Stimulated activated CD4-positive, alpha-beta T cell treated with anti-CD3 and anti-CD28 coated beads, Interleukin-2, amount 100 ng/mL, for 4 hours (primary cell): ENCODE measurements at places on chromosomes 13 and 19.

GRCh38 chr19:815775-816499 lies 5.8 kb downstream of the PLPPR3 start:
- DNase-seq = no peak

GRCh38 chr19:4049432-4049831 lies 17.3 kb downstream of the ZBTB7A start:
- DNase-seq = no peak

GRCh38 chr13:98478189-98479129 lies 98.4 kb downstream of the STK24 start:
- DNase-seq = no peak

GRCh38 chr13:96403651-96404050 lies 313.7 kb downstream of the HS6ST3 start:
- DNase-seq = no peak

- DNase-seq = no peak
Measured at GRCh38 chr19:4970558-4971423, 1.9 kb downstream of the KDM4B start.

DNA sequence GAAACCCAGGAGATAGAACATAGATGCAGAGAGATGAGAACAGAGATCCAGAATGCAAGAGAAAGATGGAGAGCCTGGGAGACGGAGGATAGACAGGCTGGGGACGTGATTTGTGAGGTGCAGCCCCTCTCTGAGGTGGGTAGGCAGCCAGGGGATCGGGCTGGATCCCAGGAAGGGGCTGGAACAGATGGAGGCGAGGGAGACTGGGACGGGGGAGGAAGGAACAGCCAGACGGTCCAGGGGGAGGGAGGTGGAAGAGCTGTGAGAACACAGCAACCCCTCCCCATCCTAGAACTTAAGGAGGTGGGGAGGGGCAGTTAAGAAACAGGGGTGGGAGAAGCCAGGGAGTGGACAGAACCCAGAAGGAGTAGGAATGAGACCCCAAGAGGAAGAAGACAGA lies 3.1 kb downstream of the SLC17A7 start:
- DNase-seq = no peak

- DNase-seq = no peak
Measured at GRCh38 chr19:29841559-29842367, 30.0 kb downstream of the CCNE1 start.

DNA sequence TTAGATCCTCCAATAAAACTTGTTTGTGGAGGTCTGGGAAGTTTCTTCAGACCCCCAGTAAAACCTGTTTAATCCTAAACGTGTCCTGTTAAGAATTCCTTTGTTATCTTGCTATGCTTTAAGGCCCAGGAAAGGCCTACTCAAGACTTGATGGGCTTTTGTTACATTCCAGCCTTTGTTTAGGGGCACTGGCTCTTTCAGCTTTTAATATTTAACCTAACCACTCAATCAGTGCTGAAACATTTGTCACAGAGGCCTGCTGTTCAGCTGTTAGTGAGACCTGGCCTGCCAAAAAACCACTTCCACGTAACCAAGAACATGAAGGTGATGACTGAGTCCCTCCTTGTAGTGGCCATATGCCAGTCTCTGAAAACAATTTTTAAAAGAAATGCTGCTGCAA lies 41.7 kb downstream of the PCDH17 start:
- DNase-seq = no peak

DNA sequence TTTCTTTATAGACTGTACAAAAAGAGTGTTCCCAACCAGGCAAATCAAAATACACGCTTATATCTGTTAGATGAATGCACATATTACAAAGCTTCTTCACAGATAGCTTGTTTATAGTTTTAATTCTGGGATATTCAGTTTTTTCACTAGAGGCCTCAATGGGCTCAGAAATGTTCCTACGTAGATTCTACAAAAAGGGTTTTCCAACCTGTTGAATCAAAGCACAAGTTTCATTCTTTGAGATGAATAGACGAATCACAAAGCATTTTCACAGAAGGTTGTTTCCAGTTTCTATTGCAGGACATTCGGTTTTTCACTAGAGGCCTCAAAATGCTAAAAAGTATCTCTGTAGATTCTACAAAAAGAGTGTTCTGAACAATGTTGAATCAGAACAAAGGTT lies 1490.3 kb downstream of the UQCRFS1 start:
- DNase-seq = no peak

- DNase-seq = no peak
Measured at GRCh38 chr13:27352698-27353097, 71.7 kb upstream of the GTF3A start.

GRCh38 chr13:102688306-102688973 lies 6.4 kb downstream of the METTL21C start:
- no peak for DNase-seq

DNA sequence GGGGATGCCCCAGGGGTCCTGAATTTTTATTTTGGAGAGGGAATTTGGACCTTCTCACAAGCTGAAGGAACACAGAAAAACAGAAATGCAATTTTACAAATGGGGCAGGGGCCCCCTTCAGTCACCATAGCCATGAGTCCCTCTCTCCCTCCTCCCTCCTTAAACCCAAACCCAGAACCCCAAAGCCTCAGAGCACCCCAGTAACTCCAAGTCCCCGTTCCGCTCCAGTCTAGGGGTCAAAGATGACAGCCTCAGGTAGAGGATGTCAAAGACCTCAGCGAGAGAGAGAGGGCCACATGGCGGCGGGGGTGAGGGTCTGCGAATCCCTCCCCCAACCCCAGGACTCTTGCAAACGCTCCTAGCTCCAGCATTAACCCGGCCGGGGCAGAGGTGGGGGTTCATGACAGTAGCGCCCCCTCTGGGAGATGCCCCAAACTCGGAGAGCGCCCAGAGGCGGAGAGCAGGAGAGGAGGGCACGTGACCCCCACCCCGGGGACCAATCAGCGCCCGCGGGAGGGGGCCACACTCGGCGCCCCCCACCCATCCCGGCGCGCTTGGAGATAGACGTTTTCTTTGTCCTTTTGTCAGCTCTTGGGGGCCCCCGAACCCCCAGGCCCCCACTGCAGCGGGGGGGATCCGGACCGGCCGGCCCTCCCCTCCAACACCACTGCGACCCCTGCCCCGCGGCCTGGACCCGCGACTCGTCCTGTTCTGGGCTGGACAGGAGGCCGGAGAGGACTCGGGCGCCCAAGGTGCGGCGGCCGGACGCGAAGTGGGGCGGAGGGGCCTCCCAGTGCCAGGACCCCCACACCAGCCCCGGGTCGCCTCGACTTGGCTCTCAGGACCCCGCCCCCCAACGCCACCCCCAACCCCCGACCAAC lies 20.8 kb upstream of the SEMA6B start:
- no peak for DNase-seq

GRCh38 chr19:11435833-11436313 lies 438 bp downstream of the PRKCSH start:
- DNase-seq = no peak

DNA sequence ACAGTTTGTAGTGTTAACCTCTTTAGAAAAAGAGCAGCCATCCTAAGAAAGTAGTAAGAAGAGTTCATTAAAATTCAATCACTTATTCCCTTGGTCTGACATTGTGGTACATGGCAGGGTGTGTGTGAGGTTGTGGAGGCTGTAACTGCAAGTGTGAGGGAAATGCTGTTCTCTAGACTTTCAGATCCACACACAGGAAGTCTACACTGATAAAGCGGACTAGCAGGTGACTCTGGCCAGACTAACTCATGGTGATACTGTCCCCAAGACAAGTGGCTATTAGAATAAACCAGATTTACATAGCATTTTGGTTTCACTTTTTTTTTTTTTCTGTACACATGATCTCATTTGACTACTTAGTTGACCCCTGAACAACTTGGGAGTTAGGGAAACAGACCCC lies 10.0 kb downstream of the MTIF3 start:
- no peak for DNase-seq

- DNase-seq = no peak
Measured at GRCh38 chr13:67048084-67048820, 181.9 kb downstream of the PCDH9 start.

DNA sequence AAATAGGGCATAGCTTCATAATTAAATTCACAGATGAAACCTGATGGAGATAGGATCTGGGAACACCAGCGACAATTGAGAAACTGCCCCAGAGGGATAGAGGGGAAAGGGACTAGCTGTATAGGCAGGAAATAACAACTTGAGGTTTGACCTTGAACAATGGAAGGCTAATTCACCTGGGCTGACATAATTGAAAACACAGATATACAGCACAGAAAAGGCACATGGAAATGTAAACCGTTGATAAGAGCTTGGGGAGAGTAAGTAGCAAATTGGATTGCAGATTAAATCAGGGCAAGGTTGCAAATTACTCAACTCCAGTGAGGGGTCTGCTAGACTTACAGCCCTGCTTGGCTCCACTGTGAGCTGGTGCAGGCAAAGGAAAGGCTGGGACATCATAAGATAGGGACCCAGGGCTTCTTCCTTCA lies 246.7 kb downstream of the DLEU7 start:
- DNase-seq = no peak

DNA sequence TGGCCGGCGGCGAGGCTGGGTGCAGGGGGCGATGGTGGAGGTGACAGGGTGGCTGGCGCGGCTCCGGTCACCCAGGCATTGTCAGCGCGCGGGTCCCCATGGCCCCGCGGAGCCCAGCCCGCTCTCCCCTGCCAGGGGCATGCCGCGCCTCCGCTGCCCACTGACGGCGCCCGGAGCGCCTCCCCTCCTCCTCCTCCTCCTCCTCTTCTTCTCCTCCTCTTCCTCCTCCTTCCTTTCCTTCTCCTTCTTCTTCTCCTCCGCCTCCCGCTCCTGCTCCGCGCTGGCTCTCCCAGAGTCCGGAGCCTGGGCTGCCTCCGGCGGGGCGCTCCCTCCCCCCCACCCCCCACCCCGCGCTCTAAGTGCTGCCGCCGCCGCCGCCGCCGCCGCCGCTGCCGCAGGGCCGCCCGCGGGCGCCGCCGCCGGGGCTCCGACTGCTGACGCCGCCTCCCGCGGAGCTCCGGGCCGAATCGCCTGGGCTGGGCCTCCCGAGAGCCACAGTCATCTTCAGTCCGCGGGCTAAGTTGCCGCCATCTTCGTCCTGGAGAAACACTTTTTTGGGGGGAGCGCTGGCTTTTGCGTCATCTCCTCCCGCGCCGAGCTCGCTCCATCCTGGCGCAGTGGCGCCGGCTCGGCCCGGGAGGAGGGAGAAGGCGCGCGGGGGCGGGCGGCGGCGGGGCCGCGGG lies 348.3 kb downstream of the LIG4 start:
- DNase-seq = no peak

DNA sequence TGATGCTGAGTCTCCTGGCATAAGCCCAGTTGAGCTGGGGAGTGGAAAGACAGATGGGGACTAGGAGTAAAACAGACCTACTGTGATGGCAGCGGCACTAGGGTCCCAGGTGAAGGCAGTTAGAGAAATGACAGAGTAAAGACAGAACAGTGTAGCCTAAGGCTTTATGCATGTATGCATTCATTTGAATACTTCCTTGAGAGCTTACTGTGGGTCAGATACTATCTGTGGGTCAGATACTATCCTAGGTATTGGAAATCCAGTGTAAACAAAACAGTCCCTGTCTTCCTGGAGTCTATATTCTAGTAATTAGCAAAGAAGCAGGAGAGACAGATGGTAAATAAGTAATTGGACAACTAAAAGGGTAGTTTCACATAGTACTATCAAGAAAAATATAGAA lies 73.7 kb upstream of the LRCH1 start:
- DNase-seq = no peak

DNA sequence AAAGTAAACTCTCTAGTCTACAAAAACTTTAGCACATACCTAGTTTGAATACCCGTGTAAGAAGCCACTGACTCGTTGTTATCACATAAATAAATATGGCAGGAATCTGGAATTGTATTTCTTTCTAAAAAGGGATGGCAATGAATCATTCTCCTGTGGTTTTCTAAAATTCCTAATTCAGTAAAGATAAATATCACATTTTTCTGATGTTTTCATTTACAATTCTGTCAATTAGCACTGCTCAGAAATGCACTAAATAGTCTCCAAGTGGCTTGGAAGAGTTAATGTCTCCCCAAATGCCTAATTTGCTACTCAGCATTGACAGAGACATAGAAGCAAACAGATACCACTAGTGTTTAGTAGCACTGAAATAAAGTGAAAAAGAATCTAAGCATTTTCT lies 547.7 kb upstream of the SLITRK1 start:
- DNase-seq = no peak

GRCh38 chr13:69820180-69820579 lies 287.4 kb upstream of the ATXN8OS start:
- no peak for DNase-seq

GRCh38 chr13:102440259-102440936 lies 38.5 kb upstream of the FGF14 start:
- no peak for DNase-seq

DNA sequence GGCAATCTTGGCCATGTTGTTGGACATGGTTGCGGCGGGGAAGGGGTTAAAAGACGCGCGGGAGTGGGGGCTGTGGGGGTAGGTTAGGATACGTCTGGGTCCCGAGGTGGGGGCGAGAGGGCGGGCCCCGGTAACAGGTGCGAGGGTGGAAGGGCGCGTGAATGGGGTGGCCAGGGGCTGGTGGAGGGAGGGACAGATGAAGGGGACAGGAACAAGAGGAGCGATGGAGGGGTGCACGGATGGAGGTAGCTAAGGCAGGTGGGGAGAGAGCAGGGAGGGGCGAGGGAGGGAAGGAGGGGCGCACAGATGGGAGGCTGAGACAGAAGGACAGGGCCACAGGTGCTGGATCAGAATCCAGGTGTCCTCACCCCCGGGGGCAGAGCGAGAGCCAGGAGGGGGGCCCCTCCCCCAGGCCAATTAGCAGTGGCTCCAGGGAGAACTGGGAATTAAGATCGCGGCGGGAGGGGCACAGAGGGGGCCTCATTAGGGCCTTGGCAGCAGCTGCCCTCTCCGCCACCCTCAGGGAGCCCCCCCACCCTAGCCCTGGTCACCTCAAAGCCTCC lies 1.3 kb downstream of the GNG8 start:
- no peak for DNase-seq

DNA sequence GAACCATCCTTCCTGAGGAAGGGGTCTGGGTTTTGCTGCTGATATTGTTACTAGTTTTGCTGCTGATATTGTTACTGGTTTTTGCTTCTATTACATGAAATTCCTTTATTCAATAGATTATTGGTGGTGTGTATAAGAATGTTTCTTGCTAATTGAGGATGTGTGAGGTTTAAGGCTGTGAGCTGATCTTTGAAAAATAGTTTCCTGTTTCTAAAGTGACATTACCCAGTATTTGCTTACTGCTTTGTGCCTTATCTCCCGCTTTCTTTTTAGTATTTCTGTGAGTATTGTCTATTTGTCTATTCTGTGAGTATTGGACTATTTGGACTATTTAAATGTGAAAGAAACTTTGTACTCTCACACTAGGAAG lies 38.2 kb upstream of the C1QTNF9 start:
- no peak for DNase-seq
